ENCODE measurements at places on chromosomes 16 and 17. TPM values are rescaled to one million over a fixed set of nuclear protein-coding genes. Genes with fewer than 3 reads are reported as not detected.

DNA sequence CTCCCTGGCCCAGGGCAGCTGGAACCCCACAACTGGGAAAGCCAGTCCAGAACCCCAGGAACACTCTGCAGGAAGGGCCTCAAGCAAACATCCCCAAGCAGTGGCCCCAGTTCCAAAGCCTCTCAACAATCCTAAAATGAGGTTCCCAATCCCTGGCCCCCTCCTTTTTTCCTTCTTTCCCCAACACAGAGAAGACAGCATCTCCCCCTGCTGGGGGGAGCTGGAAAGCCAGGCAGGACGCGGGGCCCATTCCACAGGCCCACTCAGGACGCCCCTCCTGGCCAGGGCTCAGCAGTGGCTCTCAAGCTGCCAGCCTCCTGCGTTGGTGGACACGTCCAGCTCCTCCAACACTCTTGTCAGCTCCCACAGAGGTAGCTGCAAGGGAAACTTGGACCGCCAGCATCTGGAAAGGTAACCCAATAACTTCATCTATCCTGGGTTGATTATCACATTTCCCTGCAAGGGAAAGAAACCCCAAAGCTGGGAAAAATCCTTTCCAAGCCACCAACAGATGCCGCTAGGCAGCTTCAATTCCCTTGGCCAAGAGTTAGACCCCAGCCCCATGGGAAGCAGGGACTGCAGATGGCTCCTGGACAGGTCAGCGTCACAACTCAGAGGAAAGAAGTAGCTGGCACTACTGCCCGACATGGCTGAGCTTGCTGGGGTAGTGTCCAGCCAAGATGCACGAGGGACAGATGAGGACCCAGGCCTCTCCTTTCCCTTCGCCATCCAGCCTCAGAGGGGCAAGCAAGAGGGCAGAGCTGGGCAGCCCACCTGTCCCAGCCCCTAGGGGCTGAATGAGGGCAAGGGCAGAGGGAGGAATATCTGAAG, 7.6 kb downstream of the HDAC5 start:
- no peak overlapping the region for H3K4me3 ChIP-seq
- peaks cover 99% of the 10 kb centered on the region for H3K4me1 ChIP-seq
- H3K36me3 ChIP-seq, result peaks cover 8% of the 10 kb centered on the region
- H3K27ac ChIP-seq, result no peak overlapping the region

GRCh38 chr16:28104404-28104803, 40.9 kb upstream of the GSG1L start:
- no peaks in the 10 kb centered on the region for H3K27me3 ChIP-seq
- no peak for DNase-seq
- no peak overlapping the region for H3K27ac ChIP-seq

DNA sequence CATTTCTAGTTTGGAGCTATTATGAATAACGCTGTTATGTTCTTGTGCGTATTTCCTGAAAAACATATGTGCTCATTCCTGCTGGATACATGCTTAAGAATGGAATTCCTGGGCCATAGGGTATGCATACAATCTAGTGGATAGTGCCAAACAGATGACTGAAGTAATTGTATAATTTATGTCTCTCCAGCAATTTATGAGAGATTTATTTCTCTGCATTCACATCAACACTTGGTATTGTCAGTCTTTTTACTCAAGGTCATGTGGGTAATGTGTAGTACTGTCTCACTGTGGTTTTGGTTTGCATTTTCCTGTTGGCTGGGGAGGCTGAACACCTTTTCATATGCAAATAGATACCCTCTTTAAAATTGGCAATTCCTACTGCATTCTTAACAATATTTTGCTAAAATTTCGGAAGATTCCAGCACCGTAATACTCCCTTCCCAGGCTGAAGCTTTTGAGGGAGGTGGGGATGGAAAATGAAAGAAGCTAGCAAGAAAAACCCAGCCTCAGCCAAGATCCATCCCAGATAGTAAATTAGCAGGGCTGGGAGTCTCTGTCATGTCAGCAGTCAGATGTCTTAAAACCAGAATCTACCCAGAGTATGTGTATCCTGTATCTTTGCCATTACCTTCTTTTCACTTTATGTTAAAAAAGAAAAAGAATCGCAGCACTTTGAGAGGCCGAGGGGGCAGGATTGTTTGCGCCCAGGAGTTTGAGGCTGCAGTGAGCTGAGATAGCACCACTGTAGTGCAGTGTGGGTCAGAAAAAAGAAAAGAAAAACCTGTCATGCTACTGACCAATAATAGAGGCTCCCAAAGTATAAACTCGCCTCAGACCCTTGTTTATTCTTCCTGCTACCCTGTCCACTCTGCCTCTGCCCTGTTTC, 204.9 kb downstream of the LGALS9B start:
- no peaks in the 10 kb centered on the region for H3K4me1 ChIP-seq
- no peak overlapping the region for H3K27ac ChIP-seq
- DNase-seq, result no peak
- H3K27me3 ChIP-seq, result no peaks in the 10 kb centered on the region
- peaks cover 35% of the 10 kb centered on the region for H3K36me3 ChIP-seq

- H3K4me3 ChIP-seq, result no peak overlapping the region
- no peaks in the 10 kb centered on the region for H3K27me3 ChIP-seq
- DNase-seq, result no peak
- H3K36me3 ChIP-seq, result no peaks in the 10 kb centered on the region
- H3K4me1 ChIP-seq, result no peaks in the 10 kb centered on the region
- H3K27ac ChIP-seq, result no peak overlapping the region
Observed at GRCh38 chr16:49994006-49994405, 31.0 kb upstream of the CNEP1R1 start.

DNA sequence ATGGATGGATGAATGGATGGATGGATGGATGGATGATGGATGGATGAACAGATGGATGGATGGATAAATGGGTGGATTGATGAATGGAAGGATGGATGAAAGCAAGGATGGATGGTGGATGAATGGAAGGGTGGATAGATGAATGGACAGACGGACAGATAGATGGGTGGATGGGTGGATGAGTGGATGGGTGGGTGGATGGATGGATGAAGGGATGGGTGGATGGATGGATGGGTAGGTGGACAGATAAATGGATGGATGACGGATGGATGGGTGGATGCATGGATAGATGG, 14.9 kb downstream of the SRL start:
- no peak for DNase-seq
- H3K36me3 ChIP-seq, result no peaks in the 10 kb centered on the region
- no peaks in the 10 kb centered on the region for H3K27me3 ChIP-seq

- peak; percentile 49 for DNase-seq
- peaks cover 54% of the 10 kb centered on the region for H3K4me1 ChIP-seq
- no peaks in the 10 kb centered on the region for H3K36me3 ChIP-seq
- H3K27me3 ChIP-seq, result peaks cover 53% of the 10 kb centered on the region
- no peak overlapping the region for H3K4me3 ChIP-seq
Observed at GRCh38 chr17:60139438-60140285, 10.1 kb upstream of the CA4 start.

DNA sequence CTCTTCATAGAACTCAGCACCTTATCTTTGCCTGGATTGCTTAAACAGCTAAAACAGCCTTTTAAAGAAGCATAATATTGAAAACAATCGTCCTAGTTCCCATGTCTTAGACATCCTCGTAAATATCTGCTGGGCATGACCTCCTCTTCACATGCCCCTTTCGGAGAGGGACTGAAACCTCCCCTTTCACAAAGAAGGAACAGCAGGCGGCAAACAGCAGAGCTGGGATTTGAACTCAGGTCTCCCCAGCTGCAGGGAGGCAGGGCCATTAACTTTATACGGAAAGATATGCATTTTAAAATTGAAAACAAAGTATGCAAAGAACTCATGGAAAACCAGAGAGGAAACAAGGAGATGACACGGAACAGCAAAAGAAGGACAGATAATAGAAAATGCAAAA, 249.9 kb downstream of the FOXL1 start:
- H3K4me1 ChIP-seq, result peaks cover 5% of the 10 kb centered on the region
- no peak overlapping the region for H3K4me3 ChIP-seq
- H3K36me3 ChIP-seq, result no peaks in the 10 kb centered on the region
- no peak for DNase-seq

GRCh38 chr17:56395787-56396186, 197.7 kb upstream of the NOG start:
- H3K27me3 ChIP-seq, result no peaks in the 10 kb centered on the region
- H3K27ac ChIP-seq, result no peak overlapping the region
- H3K36me3 ChIP-seq, result no peaks in the 10 kb centered on the region
- no peaks in the 10 kb centered on the region for H3K4me1 ChIP-seq
- H3K4me3 ChIP-seq, result no peak overlapping the region

DNA sequence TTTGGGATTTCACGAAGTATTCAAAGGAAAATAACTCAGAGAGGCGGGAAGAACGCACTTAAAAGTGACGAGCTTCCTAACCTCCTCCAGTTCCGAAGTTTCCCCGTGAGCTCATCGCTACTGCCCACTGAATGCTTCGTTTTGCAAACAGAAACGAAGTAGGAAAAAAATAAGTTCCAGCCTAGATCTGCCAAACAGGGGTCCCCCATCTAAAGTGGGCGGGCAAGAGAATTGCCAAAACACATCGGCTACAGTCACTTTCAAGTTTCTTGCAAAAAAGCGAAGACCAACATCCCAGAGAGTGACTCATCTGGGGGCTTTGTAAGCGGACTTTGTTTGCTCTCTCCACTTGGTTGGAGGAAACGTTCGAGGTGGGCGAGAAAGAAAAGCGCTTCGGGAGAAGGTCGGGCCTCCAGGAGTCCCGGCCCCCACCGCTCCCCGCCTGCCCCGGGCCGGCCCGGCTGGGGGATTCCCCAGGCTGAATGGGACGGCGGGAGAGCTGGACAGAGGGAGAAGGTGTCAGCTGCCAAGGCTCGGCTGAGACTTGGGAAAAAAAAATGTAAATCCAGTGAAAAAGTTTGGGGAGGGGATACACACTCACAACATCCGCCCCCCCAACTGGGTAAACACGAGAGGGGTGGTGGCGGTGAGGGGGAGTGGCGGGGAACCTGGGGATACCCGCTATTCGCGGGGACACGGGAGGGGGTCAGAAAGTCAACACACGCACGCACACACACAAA, 1.0 kb downstream of the VEZF1 start:
- H3K27me3 ChIP-seq, result no peaks in the 10 kb centered on the region
- H3K36me3 ChIP-seq, result no peaks in the 10 kb centered on the region
- no peak for DNase-seq
- peak overlapping the region; percentile 92 for H3K4me3 ChIP-seq
- peak overlapping the region; percentile 98 for H3K27ac ChIP-seq

DNA sequence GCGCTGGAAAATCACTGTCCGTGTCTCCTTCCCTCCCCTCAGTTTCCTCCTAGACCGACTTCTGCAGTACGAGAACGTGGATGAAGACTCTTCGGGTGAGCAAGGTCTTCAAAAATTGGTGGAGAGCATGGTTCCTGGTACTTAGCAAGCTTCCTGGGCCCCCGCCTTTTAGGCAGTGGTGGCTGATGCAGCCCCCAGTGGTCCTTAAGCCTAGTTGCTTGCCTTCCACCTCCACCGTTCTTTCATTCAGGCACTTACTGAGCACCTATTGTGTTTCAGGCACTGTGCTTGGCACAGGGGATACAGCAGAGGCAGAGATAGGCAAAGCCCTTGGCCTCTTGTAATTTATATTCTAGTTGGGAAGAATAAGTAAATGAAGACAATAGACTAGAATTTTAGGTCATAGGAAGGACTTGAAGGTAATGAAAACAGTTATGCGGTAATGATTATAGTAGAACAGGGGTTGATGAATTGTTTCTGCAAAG, 767 bp downstream of the INO80E start:
- H3K27me3 ChIP-seq, result no peaks in the 10 kb centered on the region
- H3K27ac ChIP-seq, result no peak overlapping the region
- DNase-seq, result no peak
- H3K36me3 ChIP-seq, result peaks cover 6% of the 10 kb centered on the region

TEKT5 gene
- total RNA-seq, result not detected

DNA sequence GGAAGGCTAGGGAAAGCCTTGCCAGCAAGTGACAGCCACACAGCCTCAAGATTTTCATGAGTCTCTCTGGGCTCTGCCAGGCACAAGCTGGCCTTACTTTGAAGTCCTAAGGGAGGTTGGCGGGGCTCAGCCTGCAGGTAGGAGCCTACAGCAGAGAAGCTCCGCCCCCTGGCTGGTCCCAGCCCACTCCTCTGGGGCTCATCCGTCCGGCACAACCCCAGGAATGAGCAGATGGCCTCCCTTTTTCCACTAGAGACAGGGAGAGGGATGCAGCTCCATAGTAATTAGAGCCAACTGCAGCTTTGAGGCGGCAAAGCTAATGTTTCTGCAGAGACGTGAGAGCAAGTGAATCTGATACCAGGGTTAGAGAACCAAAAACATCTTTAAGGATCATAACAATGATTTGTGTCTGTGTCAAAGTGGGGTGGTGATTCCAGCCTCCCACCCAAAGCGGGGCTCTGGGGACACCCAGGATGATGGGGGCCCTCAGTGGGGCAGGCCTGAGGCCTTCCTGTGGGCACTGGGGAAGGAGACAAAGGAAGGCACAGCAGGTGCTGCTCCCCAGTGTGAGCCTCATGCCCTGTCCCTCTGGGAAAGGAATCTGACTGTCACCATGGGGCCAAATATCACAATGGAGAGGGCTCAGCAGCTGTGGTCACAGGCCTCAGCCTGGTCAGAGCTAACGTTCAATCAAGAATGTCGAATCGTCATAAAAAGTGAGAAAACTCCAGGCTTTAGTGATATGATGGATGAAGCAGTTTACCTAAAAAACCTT, 61.5 kb downstream of the RBFOX3 start:
- DNase-seq, result no peak
- no peaks in the 10 kb centered on the region for H3K27me3 ChIP-seq
- no peaks in the 10 kb centered on the region for H3K36me3 ChIP-seq
- no peak overlapping the region for H3K27ac ChIP-seq
- H3K4me1 ChIP-seq, result no peaks in the 10 kb centered on the region
- no peak overlapping the region for H3K4me3 ChIP-seq

DNA sequence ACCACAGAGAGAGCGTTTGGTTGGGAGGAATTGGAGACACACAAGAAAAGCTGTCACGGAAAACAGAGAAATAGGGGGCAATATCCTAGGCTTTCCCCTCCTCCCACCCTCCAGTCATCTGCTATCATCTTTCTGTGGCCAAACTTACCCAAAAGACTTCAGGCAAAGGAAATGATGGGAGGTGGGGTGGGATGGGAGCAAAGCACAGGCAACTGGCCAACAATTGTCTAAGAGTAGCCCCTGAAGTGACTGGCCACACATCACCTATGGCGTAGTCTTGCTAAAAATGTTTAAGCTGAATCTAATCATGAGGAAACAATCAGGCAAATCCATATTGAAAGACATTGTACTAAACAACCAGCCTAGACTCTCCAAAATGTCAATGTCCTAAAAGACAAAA, 46.9 kb upstream of the ALOX12 start:
- H3K27me3 ChIP-seq, result no peaks in the 10 kb centered on the region
- no peak overlapping the region for H3K27ac ChIP-seq
- no peaks in the 10 kb centered on the region for H3K36me3 ChIP-seq
- H3K4me3 ChIP-seq, result no peak overlapping the region
- DNase-seq, result no peak

- H3K27me3 ChIP-seq, result no peaks in the 10 kb centered on the region
- no peak overlapping the region for H3K4me3 ChIP-seq
- DNase-seq, result no peak
Observed at GRCh38 chr16:57482845-57483545, 3.3 kb downstream of the DOK4 start.

DNA sequence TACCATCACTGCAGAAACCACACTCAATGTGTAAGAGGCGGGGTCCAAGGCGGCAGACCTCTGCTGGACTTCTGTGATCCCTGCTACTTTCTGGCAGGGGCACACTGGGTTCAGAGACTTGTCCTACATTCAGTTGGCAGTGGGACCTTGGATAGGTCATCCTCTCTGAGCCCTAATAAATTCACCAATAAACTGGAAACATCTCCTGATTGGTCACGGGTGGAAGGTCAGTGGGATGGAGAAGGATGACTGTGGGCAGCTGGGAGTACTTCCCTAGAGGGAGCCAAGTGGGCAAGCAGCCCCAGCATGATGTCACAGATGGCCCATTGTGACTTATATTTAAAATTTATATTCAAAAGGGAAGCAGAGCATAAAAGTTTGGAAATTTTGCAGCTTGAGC, 49.7 kb downstream of the RNF112 start:
- peak overlapping the region; percentile 31 for H3K27ac ChIP-seq
- DNase-seq, result no peak
- H3K4me1 ChIP-seq, result no peaks in the 10 kb centered on the region
- no peaks in the 10 kb centered on the region for H3K36me3 ChIP-seq
- no peak overlapping the region for H3K4me3 ChIP-seq

FSCN2 gene
- 4.2 TPM for total RNA-seq

CASKIN1 gene
- total RNA-seq, result 0.20 TPM
